ENCODE measurements at places on chromosomes 13 and 19. TPM values are rescaled to one million over a fixed set of nuclear protein-coding genes. Genes with fewer than 3 reads are reported as not detected.

ZNF835 gene
- not detected for polyA plus RNA-seq

CYTH2 gene
- 103 TPM for polyA plus RNA-seq

LYL1 gene
- 4.6 TPM for polyA plus RNA-seq

SBSN gene
- not detected for polyA plus RNA-seq

RYR1 gene
- polyA plus RNA-seq, result 0.71 TPM

FGF14 gene
- polyA plus RNA-seq, result not detected

YJEFN3 gene
- 29.9 TPM for polyA plus RNA-seq

TGFBR3L gene
- 11.8 TPM for polyA plus RNA-seq

SIGLEC12 gene
- not detected for polyA plus RNA-seq

SLC10A2 gene
- polyA plus RNA-seq, result not detected

PLD3 gene
- 866 TPM for polyA plus RNA-seq

GNG7 gene
- polyA plus RNA-seq, result 34.4 TPM

VAV1 gene
- polyA plus RNA-seq, result not detected

MYH14 gene
- polyA plus RNA-seq, result 3.0 TPM

SIAH3 gene
- 2.5 TPM for polyA plus RNA-seq

PRRG2 gene
- 0.29 TPM for polyA plus RNA-seq

WDR88 gene
- polyA plus RNA-seq, result 0.79 TPM

ZNF844 gene
- polyA plus RNA-seq, result 9.1 TPM

CPT1C gene
- polyA plus RNA-seq, result 31.7 TPM

MCEMP1 gene
- not detected for polyA plus RNA-seq

PLEKHF1 gene
- 0.96 TPM for polyA plus RNA-seq

ZNF667 gene
- 12.9 TPM for polyA plus RNA-seq

PSG1 gene
- polyA plus RNA-seq, result not detected

AP1M2 gene
- polyA plus RNA-seq, result 0.28 TPM

FBL gene
- 104 TPM for polyA plus RNA-seq

PTGIR gene
- not detected for polyA plus RNA-seq

FXYD7 gene
- polyA plus RNA-seq, result 3.5 TPM

DYRK1B gene
- 22.0 TPM for polyA plus RNA-seq

MVB12A gene
- polyA plus RNA-seq, result 148 TPM

KCTD12 gene
- polyA plus RNA-seq, result 40.0 TPM

FAAP24 gene
- polyA plus RNA-seq, result 3.1 TPM

ZNF846 gene
- polyA plus RNA-seq, result 15.6 TPM

CGB3 gene
- polyA plus RNA-seq, result 0.26 TPM

C13orf42 gene
- polyA plus RNA-seq, result not detected

F10 gene
- 6.6 TPM for polyA plus RNA-seq

LRG1 gene
- 0.68 TPM for polyA plus RNA-seq

AKAP8L gene
- polyA plus RNA-seq, result 235 TPM

Data from cardiac muscle cell (in vitro differentiated cells and primary cell).